Naive B cell (primary cell): ENCODE measurements at places on chromosomes 7 and 10.

- DNase-seq: no peak
Observed at GRCh38 chr10:85638797-85639196, 727.8 kb downstream of the GRID1 start.

DNA sequence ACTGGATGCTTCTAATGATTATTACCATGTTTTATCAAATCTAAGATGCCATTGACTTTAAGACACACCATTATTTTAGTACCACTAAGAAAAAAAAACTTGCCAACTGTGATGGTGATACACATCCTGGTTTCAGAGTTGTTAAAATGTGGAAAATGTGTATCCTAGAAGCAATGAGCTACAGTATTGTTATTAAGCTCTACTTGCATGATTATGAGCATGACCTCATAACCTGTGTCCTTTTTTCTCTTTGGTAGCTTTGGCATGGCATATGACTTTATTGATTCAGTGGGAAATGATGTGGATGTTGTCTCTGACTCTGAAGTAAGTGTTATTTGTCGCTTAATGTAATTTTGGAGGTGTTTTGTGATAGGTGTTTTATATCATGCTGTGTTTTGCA, 3.3 kb downstream of the EDRF1 start:
- DNase-seq: no peak

- no peak for DNase-seq
Observed at GRCh38 chr10:32189400-32190084, 133.3 kb upstream of the KIF5B start.

GRCh38 chr10:69760072-69760471, 41.6 kb upstream of the COL13A1 start:
- DNase-seq: no peak

- DNase-seq: no peak
Observed at GRCh38 chr7:114818501-114818900, 103.4 kb upstream of the MDFIC start.

GRCh38 chr10:130709415-130709814, 573.2 kb downstream of the GLRX3 start:
- no peak for DNase-seq

- DNase-seq: no peak
Observed at GRCh38 chr10:31782701-31783100, 145.9 kb downstream of the ARHGAP12 start.

GRCh38 chr7:16728811-16729210, 24.7 kb upstream of the TSPAN13 start:
- DNase-seq: no peak

- DNase-seq: no peak
Observed at GRCh38 chr7:79091011-79091410, 362.5 kb downstream of the MAGI2 start.

DNA sequence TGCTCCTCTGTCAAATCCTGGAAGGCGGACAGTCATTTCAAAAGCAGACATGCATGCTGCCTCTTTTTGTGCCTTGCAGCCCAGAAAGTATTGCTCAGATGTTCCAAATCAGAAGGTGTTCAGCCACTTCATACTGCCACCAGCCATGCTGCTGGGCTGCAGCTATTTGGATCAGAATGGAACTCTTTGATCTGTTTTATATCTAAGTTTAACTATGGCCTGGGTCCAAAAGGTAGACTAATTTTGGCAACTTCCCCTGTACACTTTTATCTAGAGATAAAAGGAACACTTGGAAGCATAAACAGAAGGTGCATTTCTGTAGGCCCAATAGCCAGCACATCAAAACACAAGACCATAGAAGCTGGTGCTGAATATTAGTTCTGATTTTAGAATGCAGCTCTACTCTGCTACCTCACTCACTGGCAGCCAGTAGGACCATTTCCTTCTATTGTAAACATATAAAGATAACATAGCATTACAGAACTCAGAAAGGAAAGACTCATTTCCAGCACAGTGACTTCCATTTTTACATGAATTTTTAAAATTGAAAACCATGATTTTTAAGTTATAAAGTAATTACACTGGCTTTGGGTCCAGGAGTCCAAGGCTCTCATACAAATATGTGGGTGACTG, 143.1 kb upstream of the CAV2 start:
- DNase-seq: no peak

GRCh38 chr7:44217852-44218402, 17.1 kb downstream of the YKT6 start:
- no peak for DNase-seq

GRCh38 chr10:69650589-69651261, 20.7 kb downstream of the FAM241B start:
- no peak for DNase-seq
